ENCODE measurements at places on chromosomes 11 and 22.

- DNase-seq = no peak
These were observed 453.5 kb downstream of the OPCML start for GRCh38 chr11:133078591-133079404.

GRCh38 chr22:46010951-46011626, 34.1 kb upstream of the WNT7B start:
- DNase-seq = no peak

DNA sequence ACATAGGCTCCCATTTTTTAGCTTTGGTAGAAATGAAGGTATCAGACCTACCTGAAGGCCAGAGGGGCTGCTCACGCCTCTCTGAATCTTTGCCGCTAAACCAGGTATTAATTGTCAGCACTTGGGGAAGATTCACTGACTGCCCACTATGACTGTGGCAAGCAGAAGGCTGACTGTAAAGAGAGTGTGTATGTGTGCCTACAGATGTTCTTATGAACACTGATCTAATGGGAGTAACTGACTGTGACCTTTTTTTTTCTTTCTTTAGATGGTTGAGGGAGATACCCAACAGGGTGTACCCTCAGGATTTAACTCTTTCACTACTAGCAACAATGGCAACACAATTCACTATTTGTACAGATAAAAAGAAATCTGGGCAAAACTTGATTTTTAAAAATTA, at the start of gene RAG2:
TSS of gene RAG2 (minus strand) at position 186 of the 400 bp plus-strand sequence. CDS start 4,068 bp downstream, outside the sequence.
- DNase-seq = no peak

DNA sequence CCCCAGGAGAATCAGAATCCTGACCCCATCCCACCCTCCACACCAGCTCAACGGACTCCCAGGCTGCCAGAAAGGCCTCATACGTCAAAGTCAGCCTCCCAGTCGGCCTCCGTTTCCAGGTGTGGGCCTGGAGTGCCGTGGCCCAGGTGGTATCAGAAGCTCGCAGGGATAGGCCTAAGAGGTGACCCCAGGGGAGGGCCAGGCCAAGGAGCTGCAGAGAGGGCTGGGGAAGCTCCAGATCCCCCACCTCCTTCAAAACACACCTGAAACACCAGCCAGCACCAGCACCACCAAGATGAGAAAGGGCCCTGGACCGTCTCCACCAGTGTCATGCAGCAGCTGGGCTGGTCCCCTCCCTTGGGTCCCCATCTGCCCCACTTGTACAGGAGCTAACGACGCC, 20.3 kb downstream of the ASCL2 start:
- no peak for DNase-seq

All from esophagus squamous epithelium (tissue), 5 donors.